ENCODE measurements at places on chromosomes 11 and 22.

- no peak for DNase-seq
Observed at GRCh38 chr11:8066036-8066910, 14.7 kb upstream of the TUB start.

GRCh38 chr11:103920933-103921332 lies 115.5 kb upstream of the DDI1 start:
- no peak for DNase-seq

GRCh38 chr11:80900265-80900664 lies 1459.4 kb upstream of the TENM4 start:
- no peak for DNase-seq

DNA sequence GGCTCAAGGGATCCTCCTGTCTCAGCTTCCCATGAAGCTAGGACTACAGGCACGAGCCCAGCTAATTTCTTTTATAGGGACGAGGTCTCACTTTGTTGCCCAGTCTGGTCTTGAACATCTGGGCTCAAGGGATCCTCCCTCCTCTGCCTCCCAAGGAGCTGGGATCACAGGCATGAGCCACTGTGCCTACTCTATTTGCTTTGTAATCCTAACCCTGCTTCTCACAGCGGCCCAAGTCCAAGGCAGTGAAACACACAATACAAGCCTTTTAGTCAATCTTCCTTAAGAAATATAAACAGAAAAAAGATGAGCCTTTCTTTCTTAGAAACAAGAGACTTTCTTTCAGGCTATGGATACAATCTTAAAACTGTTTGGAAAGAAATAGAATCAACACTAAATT lies 115.2 kb upstream of the SORL1-AS1 start:
- DNase-seq, result no peak

GRCh38 chr11:125262194-125262829 lies 97.8 kb downstream of the PKNOX2 start:
- DNase-seq, result no peak

- no peak for DNase-seq
Observed at GRCh38 chr11:44651535-44652155, 75.1 kb upstream of the TSPAN18 start.

DNA sequence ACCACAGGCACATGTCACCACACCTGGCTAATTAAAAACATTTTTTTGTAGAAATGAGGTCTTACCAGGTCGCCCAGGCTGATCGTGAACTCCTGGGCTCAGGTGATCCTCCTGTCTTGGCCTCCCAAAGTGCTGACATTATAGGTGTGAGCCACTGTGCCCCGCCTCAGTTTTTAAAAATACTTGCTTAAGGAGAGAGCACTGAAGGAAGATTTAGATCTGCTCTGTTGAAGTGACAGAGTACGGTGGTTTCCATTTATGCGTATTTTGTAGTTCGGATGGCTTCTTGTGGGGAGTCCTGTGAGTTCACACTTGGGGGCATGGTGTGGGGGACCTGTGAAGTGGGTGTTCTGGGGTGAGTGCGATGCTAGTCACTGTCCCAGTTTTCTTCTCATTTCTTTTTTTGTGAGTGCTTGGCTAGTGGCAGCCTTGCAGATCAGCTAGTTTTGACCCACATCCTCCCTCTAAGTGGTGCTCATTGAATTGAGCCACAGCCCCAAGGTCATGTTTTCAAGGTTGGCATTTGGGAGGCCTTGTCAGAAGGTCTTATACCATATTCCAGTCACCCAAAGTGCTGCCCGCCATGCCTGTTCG lies 31.5 kb downstream of the PTPRJ start:
- no peak for DNase-seq

- DNase-seq, result peak; percentile 26
Observed at GRCh38 chr11:78714539-78714938, 139.9 kb upstream of the NARS2 start.

GRCh38 chr11:67640021-67640757 lies 626 bp upstream of the TBX10 start:
- DNase-seq, result peak; percentile 45

GRCh38 chr11:48125866-48126265 lies 90.7 kb upstream of the OR4B1 start:
- no peak for DNase-seq

GRCh38 chr11:79388201-79388600 lies 52.6 kb downstream of the TENM4 start:
- DNase-seq, result no peak

GRCh38 chr11:116707161-116707629 lies 65.6 kb downstream of the BUD13 start:
- peak; percentile 73 for DNase-seq

GRCh38 chr11:2901854-2902783 lies 16.5 kb upstream of the CDKN1C start:
- peak; percentile 88 for DNase-seq

DNA sequence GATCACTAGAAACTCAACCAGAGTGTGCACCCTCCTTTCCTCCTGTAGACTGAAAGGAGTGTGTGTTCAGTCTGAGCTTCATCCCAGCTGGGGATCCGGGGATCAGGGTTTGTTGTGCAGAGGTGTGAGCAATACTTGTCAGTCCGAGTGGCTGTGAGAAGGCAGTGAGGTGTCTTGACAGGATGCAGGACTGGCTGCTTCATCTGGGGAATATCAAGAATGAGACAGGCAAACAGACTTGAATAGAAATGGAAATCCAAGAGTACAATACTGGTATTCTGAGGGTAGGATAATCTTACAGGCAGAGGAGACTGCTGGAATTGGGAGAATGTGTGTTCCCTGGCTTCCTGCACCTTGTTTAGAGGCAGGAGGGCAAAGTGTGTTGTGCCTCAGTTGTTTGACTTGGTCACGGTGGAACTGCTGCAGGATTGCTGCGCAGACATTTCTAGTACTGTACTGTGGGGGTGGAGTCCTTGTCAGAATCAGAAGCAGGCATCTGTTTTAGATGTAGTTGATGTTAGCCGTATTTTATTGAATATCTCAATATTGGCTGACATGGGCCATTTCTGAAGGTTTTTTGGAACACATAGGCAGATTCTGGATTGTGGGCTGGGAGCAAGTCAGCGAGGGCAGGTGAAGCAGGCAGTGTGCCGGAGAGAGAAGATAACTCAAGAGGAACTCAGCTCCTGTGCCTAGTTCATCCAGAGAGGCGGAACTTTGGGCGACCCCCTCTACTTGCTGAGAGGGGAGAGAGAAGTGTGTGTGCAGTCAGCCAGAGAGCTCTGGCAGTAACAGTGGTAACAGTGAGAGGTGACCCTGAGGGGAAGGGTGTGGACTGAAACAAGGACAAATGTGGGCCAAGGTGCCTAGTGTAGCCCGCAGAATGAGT lies 27.1 kb upstream of the GRK2 start:
- DNase-seq, result no peak

- peak; percentile 61 for DNase-seq
Observed at GRCh38 chr22:41001722-41002122, 50.5 kb downstream of the RBX1 start.

DNA sequence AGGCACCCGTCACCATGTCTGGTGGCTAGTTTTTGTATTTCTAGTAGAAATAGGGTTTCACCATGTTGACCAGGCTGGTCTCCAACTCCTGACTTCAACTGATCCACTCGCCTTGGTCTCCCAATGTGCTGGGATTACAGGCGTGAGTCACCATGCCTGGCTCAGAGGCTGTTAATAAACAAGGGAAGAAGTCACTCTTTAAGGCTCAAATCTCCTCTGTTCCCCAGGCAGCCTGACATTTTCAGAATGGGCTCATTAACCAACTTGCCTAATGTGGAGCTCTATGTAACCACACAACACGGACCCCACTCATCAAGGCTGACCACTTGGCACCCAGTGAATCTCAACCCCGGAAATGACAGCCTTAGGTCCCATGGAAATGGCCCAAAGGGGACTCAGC lies 24.1 kb downstream of the APOL3 start:
- DNase-seq, result no peak

GRCh38 chr22:44473580-44473979 lies 24.5 kb downstream of the RTL6 start:
- no peak for DNase-seq

- DNase-seq, result no peak
Observed at GRCh38 chr11:120928627-120929026, 95.3 kb upstream of the TBCEL start.

DNA sequence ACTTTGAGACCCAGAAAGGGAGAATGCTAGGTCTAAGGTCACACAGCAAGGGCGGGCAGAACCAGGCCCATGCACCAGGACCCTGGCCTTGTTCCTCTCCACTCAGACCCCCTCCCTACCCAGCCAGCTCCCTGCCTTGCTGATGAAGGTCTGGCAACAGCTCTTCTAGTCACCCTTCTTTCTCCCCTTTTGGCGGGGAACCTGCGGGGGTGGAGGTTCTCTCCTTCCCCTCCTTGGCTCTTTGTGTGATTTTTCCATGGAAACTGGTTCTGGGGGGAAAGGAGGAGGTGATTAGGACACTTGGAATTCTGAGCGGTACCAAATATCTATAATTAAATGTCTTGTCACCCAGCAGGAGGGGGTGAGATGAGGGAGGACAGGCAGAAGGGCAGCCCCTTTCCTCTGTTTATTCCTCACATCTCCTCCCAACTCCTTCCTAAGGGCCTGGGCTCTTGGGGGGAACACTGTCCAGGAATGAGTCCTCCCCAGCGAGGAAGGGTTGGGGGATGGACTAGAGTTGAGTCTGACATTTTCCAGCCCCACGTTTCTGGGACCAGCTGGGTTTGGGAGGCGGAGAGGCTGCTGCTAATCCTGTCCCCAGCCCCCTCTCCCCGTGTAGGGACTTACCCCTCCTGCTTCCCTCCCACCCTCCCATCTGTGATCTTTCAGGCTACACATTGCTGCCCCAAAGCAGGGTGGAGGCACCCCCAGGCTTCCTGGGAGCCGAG lies 7.4 kb downstream of the ARHGEF17 start:
- no peak for DNase-seq

DNA sequence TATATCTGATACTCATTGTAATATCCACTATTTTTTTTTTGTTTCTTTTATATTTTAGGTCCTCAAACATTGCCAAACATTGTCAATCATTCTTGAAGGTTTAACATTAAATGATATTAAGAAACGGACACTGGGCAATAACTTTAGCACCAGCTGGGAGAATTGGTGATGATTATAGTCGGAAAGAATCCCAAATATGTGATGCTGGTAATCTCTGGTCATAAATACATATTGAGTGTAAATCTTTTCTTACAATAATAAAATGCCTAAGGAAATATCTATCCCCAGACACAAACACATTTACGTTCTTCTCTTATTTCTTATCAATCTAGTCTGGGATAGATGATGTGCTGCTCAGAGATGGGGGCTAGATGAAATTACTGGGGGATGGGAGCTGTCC lies 25.2 kb downstream of the OR51E2 start:
- peak; percentile 36 for DNase-seq

DNA sequence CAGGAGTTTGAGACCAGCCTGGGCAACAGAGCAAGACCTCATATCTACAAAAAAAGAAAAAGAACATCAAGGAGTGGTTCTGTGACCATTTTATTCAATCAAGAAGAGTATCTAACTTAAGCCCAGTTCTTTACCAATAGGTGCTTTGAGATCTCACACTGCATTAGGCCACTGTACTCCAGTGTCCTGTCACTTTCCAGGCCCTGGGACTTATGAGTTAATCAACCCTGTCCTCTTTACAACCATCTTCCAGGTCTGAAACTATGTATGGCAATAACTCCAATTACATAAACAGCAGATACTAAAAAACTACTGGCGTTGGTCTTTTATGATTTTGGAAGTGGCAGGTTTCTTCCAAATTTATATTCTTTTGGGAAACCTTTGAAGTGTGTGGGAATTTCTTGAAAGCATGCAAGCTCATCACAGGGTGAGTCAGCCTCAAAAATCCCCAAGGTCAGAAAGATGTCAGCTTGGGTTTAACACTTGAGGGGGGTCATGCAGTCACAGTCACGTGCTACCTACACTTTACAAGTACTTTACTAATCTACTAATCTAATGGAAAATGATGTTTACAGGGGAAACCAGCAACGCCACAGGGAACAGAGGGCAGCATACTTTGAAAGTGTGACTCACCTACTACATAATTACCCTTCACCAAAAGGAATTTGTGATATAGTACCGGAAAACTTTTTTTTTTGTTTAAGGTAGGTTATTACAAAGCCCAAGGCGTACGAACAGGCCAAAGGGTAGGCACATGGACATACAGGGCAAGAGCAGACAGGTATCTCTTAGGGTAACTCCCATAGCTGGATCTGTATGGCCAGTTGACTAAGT lies 15.6 kb downstream of the PISD start:
- DNase-seq, result peak; percentile 96

DNA sequence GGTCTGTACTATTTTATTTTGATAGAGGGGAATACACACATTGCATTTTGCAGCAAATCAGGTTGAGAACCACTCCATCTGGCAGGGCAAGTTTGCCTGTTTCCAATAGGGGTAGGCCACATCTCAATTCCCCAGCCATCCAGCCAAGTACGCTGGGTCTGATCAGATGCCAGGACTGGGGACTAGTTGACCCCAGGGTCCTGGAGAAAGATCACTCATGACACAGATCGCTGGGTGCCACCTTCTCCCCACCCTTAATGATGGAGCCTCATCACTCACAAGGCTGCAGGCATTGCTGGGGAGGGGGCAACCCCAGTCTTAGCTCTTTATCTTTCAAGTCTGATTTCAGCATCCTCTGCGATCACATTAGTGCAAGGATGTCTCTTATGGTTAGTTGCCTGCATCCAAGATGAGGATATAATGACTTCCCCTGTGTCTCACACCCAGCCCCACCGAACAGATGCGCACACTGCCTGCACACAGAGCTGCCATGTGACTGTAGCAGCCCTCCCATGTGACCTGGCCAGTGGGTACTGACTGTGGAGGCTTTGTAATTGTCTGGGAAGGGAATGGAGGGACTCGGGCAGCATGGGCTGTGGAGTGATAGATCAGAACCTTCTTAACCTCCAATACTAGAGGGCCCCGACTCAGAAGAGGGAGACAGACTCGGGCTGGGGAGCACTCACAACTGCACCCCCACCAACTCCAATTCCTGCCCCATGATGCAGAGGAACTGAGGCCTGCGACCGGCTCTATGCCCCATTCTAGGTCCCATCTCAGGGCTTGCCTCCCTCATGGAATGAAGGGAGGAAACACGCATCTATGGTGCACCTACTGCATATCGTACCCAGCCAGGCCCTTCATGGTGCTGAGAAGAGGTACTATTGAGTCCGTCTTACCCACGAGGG lies 155.8 kb downstream of the DSCAML1 start:
- DNase-seq, result no peak

DNA sequence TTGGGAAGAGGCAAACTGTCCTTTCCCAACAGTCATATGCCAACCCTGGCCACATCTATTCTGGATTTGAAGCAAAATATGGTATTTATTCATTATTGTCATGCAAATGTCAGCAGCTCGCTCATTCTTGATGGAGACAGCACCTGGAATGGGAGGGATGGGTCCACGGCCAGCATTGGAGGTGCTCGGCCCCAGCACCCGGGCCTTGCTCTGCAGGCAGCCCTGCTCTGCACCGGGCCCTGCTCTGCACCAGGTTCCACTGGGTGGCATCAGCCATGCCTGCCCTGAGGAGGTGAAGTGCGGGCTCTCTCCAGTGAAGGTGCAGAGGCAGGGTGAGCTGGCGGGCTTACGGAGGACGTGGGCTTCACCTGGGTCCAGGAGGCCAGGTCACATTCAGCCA lies 19.8 kb downstream of the LRP5 start:
- no peak for DNase-seq

- no peak for DNase-seq
Observed at GRCh38 chr22:33114565-33114964, 56.4 kb upstream of the SYN3 start.

GRCh38 chr22:17692841-17693240 lies 54.3 kb downstream of the BCL2L13 start:
- DNase-seq, result no peak
